ENCODE measurements at places on chromosomes 16 and 17.

- no peak overlapping the region for H3K27ac ChIP-seq
- H3K27me3 ChIP-seq, result no peaks in the 10 kb centered on the region
- H3K4me3 ChIP-seq, result no peak overlapping the region
- H3K4me1 ChIP-seq, result peaks cover 10% of the 10 kb centered on the region
Observed at GRCh38 chr17:72373910-72374741, 253.3 kb downstream of the SOX9 start.

GRCh38 chr17:47994724-47995123 lies 23.8 kb downstream of the CDK5RAP3 start:
- H3K36me3 ChIP-seq, result no peaks in the 10 kb centered on the region
- DNase-seq, result no peak
- peaks cover 36% of the 10 kb centered on the region for H3K4me1 ChIP-seq
- no peak overlapping the region for H3K27ac ChIP-seq

DNA sequence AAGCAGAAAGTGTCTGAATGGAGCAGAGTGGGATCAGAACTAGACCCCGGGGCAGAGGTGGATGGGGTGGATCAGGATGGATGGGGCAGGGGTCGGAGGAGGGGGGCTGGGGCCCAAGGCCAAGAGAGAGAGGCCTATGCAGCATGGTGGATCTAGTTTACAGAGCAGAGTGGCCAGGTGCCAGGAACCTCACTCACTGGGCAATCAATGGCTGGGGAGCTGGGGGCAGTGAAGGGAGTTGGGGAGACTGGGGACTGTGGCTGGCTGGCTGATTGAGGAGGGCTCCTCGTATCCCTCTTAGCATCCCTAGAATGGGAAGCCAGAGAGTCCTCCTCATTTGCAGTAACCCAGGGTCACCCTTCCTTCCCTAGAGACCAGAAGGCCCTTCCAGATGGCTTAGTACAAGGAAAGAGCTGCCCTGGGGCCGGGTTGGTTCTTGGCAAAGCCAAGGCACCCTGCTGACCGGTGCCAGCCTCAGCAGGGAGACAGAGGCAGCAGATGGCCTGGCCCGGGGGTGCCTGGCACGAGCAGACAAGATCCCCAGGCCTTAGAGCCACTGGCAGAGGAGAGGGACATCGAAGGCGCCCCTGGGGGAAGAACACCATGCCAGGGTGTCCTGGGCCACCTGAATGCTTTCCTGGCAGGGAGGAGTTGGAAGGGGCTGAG lies 36.8 kb downstream of the SRCIN1 start:
- H3K36me3 ChIP-seq, result no peaks in the 10 kb centered on the region
- DNase-seq, result no peak
- H3K27me3 ChIP-seq, result peaks cover 55% of the 10 kb centered on the region
- H3K4me3 ChIP-seq, result no peak overlapping the region

- H3K4me1 ChIP-seq, result peaks cover 22% of the 10 kb centered on the region
- H3K36me3 ChIP-seq, result no peaks in the 10 kb centered on the region
- no peak overlapping the region for H3K4me3 ChIP-seq
- H3K27ac ChIP-seq, result no peak overlapping the region
- no peak for DNase-seq
Observed at GRCh38 chr16:56354016-56354415, 71.3 kb downstream of the AMFR start.

Data from HepG2 (cell line).